Activated gamma-delta T cell (primary cell): ENCODE measurements at places on chromosomes 16 and 17.

DNA sequence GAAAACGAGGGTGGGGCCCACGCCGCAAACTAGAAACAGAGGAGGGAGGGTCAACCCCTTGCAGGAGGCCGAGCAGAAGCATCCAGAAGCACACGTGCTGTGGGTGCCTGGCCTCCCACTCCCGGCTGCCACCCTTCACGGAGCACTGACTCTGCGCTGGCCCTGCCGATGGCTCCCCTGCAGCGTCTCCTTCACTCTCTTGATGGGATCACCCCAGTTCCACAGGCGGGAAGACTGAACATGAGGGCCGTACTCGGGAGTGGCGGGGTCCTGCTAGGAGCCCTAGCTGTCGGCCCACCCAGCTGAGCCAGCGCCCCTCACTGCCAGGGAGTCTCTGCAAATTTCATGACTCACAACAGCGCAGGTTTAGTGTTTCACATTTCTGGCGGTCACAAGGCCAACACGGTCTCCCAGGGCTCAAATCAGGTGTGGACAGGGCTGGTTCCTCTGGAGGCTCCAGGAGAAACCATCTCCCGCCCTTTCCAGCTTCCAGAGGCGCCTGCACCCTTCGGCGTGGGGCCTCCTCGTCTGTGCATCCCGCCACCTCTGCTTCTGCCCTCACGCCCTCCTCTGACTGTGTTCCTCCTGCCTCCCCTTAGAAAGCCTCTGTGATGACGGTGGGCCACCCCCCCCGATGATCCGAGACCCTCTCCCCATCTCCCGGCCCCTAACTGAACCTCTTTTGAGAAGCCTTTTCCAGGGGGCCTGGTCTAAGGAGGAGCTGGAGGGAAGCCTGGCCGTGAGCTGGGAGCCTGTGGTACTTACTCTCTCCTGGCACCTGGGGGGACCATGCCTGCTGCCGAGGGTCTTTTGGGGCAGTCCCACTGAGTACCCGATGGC lies 2.0 kb downstream of the PTX4 start:
- no peak for DNase-seq

GRCh38 chr16:81040842-81041241 lies 5.2 kb downstream of the ATMIN start:
- DNase-seq: no peak

- no peak for DNase-seq
These were observed 1616.4 kb downstream of the CDH8 start for GRCh38 chr16:60419859-60420258.

- DNase-seq: no peak
These were observed 64.7 kb downstream of the ZFHX3 start for GRCh38 chr16:72983241-72983640.

DNA sequence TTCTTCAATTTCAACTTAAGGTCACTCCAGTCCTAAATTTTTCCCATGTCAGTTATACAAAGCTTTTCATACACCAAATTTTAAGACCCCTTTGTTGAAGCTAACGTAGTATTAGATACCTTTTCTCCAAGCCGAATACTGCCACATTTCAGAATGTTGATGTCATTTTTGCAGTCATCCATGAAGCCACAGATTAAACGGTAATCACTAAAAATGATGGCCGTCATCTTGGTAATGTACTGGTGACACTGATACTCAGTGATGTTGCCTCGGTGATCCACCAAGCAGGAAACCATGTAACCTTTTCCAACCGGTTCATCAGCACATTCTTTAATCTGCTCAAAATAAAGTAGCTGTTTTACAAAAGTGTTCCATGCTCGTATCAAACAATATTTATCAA lies 82.1 kb upstream of the CLEC18B start:
- no peak for DNase-seq

- DNase-seq: no peak
These were observed 40.8 kb downstream of the METRNL start for GRCh38 chr17:83119987-83120864.

- no peak for DNase-seq
These were observed 177.5 kb upstream of the CDH8 start for GRCh38 chr16:62213763-62214162.

DNA sequence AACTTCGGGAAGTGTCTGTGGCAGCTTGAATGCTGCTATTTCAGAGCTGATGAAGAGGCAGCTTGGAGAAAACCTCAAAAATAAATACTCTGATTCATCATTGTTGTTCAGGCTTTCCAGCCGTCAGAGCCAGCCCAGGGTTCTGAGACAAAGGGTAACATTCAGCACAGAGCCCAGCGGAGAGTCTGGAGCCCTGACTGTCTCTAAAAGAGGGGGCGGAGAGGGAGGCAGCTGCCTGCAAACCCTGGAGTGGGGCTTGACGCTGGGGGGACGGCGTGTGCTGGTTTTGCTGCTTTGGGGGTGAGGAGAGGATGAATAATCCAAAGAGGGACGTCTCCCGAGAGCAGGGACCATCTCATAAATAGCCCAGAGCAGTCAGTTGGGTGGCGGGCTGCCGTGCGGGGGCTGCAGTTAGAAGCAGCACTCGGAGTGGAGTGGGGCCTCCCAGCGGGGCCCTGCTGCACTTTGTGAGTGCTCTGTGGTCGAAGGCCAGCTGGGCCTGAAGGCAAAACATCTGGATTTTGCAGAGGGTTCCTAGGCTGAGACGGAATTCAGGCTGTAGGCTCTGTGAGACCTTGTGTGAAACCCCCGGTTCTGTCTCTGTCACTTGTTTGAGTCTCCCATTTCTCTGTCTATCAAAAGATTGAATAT lies 237.8 kb downstream of the PRKCA start:
- DNase-seq: no peak

DNA sequence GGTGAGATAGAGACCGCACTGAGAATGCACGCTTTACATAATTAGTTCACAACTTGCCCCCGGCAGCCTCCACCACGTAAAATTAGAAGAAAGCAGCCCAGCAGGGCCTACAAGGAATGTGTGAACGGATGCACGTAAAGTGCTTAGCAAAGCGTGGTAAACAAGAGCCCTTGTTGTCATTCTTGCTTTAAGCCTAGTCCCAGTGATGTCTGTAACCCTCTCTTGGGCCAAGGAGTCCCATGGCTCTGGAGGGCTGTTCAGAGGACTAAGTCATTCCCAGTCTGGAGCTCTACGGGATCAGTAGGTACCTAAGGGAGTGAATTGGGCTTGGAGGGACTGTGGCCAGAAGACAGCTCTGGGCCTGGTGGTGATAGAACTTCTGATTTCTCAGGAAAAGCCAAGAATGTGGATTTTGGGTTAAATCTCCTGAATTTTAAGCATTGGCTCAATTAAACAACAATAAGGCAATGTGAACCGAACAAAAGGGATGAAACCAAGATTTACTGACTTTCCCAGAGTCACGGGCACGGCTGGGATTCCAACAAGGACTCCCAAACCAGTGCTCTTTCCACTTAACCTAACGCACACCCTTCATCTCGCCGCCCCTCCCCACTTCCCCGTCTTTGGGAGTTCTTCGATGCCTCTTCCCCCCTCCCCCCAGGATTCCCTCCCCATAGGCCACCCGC lies 775 bp upstream of the CHP2 start:
- no peak for DNase-seq

DNA sequence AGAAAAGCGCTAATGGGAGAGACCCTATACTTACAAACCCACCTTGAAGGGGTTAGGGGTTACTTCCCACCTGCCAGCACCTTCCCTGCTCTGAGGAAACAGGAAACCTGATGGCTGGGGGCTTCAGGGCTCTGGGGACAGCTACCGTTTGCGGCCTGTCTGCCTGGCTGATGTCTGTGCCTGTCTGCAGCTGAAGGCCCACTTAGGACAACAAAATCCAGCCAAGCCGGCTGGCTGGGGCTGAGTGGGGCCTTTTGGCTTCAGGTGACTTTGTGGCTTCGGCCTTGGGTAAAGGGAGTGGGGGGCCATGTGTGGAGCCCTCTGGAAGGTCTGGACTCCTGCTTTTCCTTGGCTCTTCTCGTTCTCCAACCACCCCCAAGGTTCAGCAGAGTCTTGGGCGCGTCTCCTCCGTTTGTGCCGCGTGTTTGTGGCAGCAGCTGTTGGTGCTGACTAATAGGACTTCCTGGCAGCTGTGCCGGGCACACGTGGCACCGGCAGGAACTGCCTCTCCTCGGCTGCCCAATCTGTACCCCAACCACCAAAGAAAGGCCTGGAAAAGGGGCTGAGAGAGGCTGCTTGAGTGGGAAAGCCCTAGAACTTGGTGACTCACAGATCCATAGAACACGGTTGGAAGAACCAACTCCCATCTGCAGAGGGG lies 186.7 kb downstream of the MSI2 start:
- DNase-seq: no peak

DNA sequence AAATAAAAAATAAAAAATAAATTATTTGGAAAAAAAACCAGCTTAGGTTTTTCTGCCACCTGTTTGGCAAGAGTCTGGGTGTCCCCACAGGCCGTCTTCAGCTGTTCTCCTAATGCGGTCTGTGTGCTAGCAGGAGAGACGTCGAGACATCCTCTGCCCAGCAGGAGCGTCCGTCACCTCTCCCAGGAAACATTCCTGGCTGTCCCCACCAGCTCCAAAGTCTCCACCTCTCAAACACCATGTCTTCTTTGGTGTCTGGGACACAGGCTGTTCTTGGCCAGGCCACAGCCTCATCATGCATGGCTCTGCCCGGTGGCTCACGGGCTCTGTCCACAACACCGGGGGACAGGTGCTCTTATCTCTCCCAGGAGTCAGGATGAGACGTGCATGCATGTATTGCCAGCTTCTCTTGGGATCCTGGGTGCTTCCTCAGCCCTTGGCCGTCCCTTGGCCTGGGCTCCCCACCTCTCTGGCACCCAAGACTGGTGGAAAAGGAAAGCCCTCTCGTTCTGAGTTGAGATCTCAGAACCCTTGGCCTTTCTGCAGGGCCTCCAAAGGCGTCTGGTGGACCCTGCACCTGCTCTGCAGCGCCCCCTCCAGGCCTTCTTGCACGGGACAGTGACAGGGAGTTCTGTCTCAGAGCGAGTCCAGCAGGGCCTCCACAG lies 84.9 kb upstream of the CBX4 start:
- no peak for DNase-seq

DNA sequence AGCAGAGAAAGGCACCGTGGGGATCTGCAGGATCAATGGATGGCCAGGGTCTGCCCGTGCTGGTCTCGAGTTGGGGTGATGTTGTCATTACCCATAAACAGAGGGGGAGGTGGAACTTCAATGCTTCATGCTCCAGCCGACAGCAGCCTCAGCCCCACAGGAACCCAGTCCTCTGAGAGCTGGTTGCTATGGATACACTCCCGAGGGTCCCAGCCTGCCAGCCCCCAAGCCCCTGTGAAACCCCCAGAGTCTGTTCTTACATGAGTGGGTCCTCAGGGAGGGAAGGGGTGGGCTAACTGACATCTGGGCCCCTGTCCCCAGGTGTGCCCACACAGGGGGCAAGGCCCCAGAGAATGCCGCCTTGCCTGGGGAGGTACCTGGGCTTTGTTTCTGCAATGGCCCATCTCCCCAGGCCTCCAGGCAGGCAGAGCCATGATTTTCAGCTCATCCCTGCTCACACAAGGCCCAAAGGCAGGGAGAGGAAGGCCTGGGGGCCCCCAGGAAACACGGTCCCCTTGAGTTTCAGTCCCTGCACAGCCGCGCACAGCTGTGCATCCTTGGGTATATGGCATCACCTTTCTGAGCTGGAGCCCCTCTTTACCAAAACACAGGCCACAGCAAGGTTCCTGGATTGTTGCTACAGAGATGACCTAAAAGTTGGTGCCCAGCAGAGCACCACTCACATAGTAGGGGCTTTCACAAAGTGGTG lies 223.7 kb downstream of the ZNF423 start:
- no peak for DNase-seq

- DNase-seq: no peak
These were observed 42.0 kb downstream of the CDK5R1 start for GRCh38 chr17:32528825-32529224.

DNA sequence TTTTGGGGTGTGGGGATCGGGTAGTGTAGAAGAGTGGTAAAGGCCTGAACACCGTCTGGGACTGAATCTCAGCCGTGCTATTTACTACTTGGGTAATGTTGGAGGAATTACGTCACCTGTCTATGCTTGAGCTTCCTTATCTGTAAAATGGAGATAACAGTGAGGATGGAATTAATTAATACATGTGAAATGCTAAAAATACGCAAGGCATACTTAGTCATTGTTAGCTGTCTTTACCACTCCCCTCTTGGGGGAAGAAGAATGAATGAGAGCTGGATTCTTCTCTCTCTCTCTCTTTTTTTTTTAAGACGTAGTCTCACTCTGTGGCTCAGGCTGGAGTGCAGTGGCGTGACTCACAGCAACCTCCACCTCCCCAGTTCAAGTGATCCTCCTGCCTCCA lies 41.1 kb upstream of the TANGO6 start:
- DNase-seq: no peak

DNA sequence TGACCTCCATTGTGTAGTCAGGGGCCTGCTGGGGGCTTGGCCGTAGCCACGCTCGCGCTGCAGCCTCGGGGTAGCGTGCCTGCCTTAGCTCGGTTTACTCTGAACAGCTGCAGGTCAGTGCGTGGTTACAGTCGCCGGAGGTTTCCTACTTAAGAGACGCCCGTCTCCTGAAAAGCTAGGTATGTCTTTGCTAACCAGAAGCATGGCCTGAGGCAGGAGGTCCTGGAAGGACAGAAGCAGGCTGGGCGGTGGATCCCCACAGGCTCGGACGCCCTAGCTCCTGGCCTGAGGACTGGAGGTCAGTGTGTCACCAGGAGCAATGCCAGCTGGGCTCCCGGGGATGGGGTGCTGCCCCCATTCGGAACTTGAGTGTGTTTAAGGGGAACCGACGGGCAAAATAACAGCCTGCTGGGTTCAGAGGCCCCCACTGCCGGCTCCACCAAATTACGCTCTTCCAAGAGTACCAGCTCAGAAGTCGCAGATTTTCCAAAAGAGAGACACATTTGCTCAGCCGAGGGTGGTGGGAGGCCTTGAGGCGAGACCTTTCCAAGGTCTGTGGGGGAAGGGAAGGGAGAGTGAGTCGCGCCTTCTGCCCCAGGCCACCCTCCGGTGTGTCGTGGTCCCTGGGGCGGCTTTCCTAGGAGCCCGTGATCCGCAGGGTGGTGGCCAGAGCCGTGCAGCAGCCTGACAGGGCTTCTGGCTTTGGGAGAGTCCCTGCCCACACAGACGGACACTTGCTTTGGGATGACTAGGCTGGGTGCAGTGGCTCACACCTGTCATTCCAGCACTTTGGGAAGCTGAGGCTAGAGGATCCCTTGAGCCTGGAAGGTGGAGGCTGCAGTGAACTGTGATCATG lies 3.9 kb upstream of the GNG13 start:
- DNase-seq: no peak

- DNase-seq: no peak
These were observed 69.9 kb downstream of the GSG1L start for GRCh38 chr16:27993587-27993986.

DNA sequence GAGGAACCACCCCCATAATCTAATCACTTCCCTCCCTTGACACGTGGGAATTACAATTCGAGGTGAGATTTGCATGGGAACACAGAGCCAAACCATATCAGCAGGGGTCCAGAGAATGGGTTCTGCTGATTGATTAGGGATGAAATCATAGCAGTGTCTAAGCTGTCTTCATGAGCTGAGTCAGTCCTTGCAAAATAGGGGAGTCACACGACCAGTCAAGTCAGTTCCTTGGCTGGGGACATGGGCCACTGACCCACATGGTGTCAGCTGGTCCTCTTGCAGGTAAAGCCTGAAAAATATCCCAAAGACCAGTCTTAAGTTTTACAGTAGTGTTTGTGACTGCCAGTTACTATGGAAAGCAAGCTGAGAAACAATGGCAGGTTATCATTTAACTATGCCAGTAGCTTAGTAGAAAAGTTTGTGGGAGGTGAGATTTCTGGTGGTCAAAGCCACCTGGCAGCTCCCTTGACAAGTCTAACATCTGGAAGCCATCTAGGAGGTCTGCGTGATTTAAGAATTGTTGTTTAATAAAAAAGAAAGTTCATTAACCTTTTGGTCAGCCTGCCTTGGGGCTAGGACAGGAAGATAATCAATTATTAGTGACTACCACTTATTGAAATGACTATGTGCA lies 15.7 kb upstream of the ATF7IP2 start:
- no peak for DNase-seq
